ENCODE measurements at places on chromosomes 1 and 21.

GRCh38 chr1:163162381-163162914, 40.3 kb downstream of the RGS5 start:
- DNase-seq = no peak

DNA sequence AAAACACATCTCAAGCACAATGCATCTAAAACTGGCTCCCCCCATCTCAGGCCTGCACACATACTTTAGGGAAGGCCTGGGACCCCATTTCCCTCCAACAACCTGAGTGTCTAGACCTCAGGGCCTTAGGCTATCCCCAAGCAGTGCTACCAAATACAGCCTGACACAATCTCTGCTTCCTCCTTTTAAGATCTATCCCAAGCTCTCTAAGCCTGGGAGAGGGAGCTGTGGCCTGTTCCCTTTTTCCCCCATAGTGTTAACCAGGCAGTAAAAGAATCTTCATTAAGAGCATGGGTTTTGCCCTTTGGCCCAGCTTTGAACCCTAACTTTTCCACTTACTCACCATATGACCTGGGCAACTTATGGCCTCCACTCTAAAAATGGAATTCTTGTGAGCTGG, 10.8 kb upstream of the COL8A2 start:
- no peak for DNase-seq

- DNase-seq = no peak
Measured at GRCh38 chr1:110243146-110243545, 33.0 kb downstream of the KCNC4 start.

GRCh38 chr1:32813941-32814739, 3.0 kb downstream of the YARS1 start:
- DNase-seq = no peak
